Mesenchymal stem cell (in vitro differentiated cells and primary cell): ENCODE measurements at places on chromosomes 3 and 15.

DNA sequence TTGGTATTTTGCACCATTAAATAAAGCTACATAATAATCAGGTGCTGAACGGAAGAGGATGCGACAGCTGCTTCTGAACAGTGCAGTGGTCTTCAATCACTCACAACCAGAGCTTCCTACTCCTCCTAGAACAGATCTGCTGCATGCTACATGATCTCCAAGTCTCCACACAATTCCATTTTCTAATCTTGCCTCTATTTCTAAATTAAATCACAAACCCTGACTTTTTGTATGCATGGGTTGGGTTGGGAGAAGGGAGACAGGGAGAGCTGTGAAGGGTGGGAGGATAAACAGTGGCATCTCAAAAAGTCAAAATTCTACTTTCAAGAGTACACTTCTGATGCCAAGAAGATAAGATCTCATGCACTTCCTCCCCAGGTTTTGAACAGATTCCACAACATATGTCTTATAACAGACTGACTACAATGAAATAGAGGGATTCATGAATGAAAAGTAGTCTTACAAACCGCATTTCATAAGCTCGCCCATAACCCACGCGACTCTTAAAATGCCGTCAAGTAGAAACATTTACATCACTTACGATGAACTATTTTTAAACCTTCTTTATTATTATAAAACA, 57.2 kb downstream of the CHSY1 start:
- no peak for DNase-seq

GRCh38 chr15:89112341-89112971, 24.2 kb downstream of the ABHD2 start:
- no peak for DNase-seq

GRCh38 chr3:16596352-16597032, 8.7 kb downstream of the DAZL start:
- no peak for DNase-seq

- DNase-seq = no peak
Measured at GRCh38 chr3:152295806-152296205, 27.1 kb downstream of the MBNL1 start.

DNA sequence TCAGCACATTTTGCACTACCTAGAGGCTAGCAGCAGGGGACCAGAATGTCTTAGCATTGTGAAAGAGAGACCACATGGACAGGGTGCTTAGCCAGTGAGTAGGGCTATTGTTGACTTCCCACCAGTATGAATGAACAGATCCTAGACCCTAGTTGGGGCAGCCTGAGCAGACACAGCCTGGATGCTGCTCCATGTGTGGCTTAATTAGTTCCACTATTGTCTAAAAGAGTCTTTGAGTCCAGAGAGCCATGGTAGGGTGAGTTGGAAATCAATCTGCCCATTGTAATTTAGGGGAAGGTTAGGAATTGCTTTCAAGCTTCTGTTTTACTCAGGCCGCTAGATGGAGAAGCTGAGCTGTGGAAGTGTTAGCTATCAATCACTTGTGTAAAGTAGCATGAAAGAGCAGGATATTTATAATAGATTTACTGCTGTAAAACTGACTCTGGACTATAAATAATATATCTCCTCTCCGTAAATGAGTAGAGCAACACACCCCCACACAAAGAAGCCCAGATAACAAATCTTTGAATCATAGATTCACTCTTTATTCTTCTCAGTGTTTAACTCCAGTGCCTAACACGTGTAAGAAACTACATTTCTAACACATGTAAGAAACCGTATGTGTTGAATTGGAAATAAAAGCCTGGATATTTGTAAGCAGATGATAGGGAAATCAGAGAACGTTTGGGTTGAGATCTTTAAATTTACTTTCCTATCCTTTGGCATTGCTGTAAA, 4.1 kb upstream of the GCSAM start:
- peak; percentile 43 for DNase-seq

- DNase-seq = no peak
Measured at GRCh38 chr3:18295171-18295920, 129.8 kb downstream of the SATB1 start.

DNA sequence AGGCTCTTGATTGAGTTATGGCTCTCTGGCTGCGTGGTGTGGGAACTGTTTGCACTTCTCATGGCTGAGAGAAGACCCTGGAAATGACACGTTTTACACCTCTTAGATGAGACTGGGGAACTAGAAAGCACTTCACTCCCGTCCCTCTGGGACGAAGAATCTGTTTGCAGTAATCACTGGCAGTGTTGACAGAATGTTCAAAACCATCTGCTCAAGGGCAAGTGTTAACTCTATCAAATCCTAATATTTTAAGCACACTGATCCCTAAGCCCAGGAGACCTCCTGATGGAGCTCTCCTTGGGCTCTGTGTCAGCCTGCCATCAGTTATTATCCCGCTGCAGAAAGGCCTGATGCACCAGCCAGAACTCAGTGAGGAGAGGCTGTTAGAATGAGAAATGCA, 323.8 kb upstream of the DNAJC19 start:
- DNase-seq = no peak

DNA sequence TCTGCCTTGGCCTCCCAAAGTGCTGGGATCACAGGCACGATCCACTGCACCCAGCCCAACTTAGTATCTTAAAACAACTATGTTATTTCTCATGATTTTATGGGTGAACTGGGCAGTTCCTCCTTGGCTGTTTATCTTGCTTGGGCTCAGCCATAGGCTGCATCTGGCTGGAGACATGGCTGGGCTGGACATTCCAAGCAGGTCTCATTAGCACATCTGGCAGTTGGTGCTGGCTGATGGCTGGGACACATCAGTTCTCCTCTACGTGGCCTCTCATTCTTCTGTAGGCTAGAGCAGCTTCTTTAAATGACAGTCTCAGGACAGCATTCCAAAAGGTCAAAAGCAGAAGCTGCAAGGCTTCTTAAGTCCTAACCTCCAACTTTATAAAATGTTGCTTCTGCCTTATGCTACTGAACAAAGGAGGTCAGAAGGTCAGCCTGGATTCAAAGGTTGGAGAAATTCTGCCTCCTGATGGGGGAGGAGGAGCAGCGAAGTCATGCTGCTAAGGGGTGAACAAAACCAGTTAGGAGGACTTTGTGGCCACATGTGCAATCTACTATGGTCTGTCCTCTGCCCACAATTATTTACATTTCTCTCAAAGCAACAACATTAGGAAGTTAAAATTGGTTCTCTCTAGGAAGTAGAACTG, 144.0 kb downstream of the AQP9 start:
- DNase-seq = peak; percentile 39
